Effector memory CD8-positive, alpha-beta T cell (primary cell): ENCODE measurements at places on chromosomes 12 and 14.

- no peak for DNase-seq
Measured at GRCh38 chr14:76121089-76121748, 30.5 kb upstream of the GPATCH2L start.

GRCh38 chr14:90715495-90715894, 100.7 kb downstream of the TTC7B start:
- DNase-seq, result no peak

DNA sequence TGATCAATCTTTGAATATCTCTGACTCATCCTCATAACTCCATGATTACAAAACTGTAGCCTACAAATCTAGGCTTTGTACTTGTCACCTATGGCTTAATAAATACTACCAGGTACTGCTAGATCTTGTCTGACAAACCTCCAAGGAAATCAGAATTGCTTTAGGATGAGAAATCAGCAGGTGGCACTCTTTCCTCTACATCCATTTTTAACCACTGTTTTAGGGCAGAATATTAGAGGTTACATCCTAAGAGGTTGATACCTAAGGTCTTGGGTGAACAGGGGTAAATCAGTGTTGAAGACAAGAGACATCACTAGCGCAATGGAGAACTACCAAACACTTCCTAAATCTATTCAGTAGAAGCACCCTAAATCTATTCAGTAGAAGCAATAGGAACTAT, 63.1 kb upstream of the SOX5 start:
- DNase-seq, result no peak

- no peak for DNase-seq
Measured at GRCh38 chr12:77720258-77720657, 110.4 kb upstream of the NAV3 start.

DNA sequence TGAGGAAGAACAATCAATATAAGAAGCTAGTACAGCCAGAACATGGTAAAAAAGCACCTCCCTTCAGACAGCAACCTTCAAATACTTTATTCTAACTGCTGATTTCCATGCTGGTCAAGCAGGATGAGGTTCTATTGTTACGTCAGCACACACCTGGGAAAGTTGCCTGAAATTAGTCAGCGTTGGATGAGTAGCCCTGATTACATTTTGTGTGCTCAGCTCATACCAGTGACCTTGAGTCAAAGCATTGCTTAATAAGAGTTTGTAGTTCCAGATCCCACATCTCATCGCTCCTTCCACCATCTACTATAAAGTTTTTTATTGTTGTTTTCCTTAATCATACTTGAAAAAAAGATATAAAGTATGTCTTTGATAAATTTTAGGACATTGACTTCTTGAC, 361.5 kb downstream of the EGLN3 start:
- DNase-seq, result no peak

DNA sequence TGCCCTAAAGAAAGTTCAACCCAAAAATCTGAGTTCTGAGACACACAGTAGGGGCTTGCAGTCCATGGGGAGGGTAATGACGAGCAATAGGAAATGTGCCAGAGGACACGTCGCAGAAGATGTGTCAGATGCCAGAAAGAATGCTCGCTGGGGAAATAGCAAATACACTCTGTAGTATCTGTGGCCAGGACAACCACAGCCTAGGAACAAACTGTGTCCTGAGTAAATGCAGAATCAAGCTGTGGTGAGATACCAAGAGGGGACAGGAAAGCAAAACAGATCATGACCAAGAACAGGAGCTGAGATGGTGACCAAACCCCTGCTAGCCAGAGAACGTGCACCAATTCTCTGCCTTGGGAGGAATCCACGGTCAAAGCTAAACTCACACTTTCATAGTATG, 9.1 kb downstream of the CRACR2A start:
- no peak for DNase-seq

DNA sequence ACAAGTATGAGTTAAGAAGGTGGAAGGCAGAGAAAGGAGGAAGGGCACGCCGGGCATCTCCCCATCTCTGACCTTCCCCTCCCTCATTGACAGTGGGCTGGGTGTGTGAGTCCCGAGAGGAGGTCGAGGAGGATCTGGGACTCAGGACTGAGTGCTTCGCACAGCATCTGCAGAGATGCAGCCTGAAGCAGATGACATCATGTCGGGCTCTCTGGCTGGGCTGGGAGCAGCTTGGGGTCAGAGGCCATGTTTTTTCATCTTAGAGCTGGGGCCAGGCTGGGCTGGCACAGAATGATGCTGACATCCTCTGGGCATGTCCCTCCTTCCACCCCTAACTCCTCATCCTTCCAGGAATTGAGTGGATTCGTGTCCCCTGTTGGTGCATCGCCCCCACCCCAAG, 43.5 kb downstream of the CMKLR1 start:
- no peak for DNase-seq
